ENCODE measurements at places on chromosomes 13 and 19.

- no peak for DNase-seq
Observed at GRCh38 chr13:78709028-78709427, 50.1 kb upstream of the OBI1 start.

DNA sequence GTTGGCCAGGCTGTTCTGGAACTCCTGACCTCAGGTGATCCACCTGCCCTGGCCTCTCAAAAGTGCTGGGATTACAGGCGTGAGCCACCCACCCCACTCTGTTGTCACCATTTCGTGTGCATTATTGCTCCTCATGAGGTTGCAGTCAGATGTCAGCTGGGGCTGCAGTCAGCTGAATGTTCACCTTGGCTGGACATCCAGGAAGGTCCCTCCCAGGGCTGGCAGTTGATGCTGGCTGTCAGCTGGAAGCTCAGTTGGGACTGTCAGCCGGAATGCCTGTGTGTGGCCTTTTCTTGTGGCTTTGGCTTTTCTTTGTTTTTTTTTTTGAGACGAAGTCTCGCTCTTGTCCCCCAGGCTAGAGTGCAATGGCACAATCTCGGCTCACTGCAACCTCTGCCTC, 6.6 kb downstream of the MEGF8 start:
- no peak for DNase-seq

DNA sequence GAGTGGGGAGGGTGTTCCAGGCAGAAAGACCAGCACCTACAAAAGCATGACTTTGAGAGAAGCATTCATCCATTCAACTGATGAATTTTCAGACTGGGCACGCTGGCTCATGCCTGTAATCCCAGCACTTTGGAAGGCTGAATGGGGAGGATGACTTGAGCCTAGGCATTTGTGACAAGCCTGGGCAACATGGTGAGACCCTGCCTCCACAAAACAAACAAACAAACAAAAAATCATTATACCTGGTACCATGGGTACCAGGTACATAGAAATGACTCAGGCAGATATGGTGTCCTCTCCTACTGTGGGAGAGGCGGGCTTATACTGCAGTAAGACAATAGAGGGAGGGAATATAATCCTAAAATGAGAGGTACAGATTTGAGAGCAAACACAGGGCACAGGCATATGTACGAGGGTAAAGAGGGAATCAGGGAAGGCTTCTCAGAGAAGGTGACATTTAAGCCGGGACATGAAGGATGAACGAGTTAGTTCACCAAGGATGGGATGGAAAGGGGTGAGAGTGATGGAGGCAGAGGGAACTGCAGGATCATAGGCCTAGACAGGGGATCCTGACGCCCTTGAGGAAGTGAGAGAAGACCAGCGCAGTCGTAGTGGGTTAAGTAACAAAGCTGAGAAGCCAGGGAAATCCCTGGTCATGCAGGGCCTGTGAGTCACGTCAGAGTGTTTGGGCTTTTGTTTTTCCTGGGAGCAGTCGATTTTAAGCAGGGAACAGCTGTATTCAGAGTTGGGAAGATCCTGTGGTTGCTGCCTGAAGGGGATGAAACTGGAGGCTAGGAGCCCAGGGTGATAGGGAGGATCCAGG, 2.9 kb downstream of the CYP2S1 start:
- no peak for DNase-seq

DNA sequence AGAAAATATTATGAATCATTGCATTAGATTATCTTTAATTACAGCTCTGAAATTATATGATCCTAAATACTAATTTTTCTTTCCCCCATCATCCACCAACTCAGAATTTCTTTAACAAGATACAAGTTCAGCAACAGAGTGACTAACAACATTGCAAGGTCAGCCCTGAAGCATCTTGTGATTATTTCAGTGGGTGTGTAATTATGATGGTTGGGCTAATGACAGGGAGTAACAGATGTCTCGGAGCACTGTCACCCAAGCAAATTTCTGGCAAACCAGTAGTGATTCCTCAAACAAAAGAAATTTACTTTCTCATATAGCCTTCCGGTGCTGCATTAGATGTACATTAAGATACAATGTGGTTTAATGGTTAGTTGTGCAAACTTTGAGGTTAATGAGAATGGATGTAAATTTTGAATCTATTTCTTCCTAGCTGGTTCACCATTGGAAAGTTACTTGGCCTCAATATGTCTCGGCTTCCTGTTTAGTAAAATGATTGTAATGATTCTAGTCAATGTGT, 238.9 kb downstream of the ITGBL1 start:
- DNase-seq = no peak

DNA sequence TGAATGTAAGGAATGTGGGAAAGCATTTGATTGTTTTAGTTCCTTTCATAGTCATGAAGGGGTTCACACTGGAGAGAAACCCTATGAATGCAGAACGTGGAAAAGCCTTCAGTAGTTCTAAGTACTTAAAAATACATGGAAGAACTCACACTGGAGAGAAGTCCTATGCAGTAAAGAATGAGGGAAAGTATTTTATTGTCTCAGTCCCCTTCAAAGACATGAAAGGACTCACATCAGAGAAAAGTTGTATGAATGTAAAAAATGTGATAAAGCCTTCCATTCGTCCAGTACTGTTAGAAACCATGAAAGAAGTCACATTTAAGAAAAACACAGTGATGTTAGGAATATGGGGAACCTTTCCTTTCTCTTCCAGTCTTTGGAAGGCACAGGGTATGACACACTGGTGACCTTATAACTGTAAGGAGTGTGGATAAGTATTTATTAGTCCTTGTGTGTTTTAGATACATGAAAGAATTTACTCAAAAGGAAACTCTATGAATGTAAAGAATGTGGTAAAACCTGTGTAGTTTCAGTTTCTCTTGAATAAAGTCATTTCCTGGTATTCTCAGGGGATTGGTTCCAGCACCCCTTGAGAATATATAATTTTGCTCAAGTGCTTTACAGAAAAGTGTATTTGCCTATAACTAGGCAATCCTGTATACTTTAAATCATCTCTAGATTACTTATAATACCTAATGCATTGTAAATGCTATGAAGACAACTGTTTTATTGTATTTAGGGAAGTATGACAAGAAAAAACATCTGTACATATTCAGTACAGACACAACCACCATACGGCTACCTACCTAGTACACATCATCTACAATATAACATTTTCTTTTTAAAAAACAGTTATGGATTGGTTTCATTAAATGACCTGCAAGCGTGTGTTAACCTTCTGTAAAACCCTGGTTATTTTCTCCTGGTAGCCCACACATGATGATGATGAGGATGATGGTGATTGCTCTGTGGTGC, 52.8 kb downstream of the ZNF823 start:
- no peak for DNase-seq

GRCh38 chr19:46618670-46619231, 6.1 kb downstream of the PTGIR start:
- no peak for DNase-seq

GRCh38 chr19:46068345-46069258, 27.8 kb upstream of the IGFL4 start:
- no peak for DNase-seq

DNA sequence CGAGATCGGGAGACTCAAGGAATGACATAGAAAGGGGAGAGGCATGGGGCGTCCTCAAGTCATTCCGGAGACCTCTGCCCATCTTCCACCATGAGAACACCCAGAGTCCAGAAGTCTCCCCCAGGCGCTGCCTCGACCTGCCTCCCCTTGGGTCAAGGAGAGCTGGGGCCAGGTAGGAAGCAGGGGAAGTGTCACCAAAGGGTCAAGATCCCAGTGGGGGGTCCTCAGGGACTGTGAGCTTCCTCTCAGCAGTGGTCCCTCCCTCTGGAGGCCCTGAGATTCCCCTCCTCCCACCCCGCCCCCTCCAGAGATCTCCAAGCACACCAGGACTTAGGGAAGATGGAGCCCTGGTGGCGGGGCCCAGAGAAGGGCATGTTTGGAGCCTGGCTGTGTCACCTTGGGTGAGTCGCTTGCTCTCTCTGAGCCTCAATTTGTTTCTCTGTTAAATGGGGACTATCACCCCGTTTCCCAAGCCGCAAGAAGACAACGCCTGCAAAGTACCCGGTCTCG, 919 bp downstream of the DACT3 start:
- DNase-seq = no peak

GRCh38 chr13:111398715-111399299, 78.4 kb downstream of the TEX29 start:
- DNase-seq = no peak

GRCh38 chr13:25727810-25728209, 324.0 kb downstream of the SHISA2 start:
- DNase-seq = no peak

DNA sequence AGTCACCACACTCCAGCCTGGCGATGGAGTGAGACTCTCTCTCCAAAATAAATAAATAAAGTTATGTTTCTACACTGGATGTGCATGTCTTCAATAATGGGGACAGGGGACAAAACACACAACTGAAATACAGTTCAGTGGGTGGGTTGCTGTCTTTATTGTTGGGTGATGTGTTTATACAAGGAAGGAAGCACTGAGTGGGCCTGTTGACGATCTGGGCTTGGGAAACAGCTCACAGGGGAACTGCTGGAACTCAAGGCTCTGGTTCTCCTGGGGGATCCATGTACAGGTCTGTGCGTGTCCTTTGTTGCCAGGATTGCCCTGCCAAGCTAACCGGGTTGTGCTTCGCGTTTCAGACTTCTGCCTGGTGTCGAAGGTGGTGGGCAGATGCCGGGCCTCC, 18.9 kb downstream of the SPINT2 start:
- no peak for DNase-seq

GRCh38 chr13:112721198-112722104, 31.6 kb downstream of the ATP11A start:
- DNase-seq = no peak

DNA sequence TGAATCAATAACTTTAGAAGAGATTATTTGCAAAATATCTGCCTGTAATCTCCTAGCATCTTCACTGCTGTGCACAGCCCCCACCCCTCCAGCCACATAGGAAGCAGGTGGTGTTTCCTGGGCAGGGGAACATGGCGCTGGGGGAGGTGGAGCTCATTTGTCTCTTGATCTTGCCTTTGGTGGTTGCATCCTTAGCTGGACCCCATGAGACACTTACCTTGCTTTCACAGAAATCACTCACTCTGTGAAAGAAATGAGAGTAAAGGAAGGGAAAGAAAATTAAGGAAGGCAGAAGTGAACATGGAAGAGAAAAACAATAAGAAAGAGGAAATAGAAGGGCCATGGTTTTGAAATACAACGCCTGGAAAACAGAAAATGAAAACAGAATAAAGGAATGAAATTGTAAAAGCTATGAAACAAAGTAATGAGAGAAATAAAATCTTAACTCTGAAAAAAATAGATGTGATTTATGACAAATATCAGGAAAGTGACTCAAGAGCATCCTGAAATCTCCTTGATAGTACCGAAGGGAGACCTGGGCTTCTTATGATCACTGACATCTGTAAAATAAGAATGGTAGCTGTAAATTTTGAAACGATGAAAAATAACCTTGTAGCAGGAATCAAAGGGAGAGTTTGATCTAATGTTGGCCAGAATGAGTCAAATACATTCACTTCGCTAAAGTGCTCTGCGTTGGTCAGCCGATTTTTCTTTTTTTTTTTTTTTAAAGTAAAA, 17.2 kb upstream of the RNASEH2B start:
- no peak for DNase-seq

- no peak for DNase-seq
Observed at GRCh38 chr13:27918041-27918917, 1.5 kb upstream of the PDX1 start.

DNA sequence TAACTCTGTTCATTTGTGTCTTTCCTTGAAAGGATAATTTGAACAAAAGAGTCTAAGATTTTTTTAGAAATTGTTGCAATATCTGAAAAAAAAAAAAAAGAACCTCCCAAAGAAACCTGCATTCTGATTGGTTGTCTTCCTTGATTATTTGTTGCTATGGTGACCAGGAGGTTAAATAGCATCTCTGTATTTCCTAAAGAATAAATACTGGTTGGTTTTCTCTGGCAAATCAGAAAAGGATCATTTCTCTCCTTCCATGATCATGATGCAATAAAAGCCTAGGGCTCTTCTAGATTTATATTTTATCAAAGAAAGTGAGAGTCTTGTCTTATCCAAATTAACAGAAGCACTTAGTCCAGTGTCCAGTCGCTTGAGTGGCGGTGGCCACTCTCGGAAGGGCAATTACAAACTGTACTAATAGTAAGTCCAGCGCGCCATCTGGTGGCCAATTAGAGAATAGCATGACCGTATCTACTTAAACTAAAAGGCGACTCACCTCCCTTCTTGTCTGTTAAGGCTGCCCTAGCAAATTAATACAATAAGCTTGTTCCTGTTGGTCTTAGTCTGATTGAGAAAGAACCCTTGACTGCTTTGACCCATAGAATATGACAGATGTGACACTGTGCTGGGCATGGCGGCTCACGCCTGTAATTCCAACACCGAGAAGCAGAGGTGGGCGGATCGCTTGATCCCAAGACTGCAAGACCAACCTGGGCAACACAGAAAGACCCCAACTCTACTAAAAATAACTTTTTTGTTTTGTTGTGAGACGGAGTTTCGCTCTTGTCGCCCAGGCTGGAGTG, 47.0 kb upstream of the PNMA8B start:
- DNase-seq = peak; percentile 70

GRCh38 chr13:48798180-48798579, 144.5 kb downstream of the CYSLTR2 start:
- DNase-seq = no peak

DNA sequence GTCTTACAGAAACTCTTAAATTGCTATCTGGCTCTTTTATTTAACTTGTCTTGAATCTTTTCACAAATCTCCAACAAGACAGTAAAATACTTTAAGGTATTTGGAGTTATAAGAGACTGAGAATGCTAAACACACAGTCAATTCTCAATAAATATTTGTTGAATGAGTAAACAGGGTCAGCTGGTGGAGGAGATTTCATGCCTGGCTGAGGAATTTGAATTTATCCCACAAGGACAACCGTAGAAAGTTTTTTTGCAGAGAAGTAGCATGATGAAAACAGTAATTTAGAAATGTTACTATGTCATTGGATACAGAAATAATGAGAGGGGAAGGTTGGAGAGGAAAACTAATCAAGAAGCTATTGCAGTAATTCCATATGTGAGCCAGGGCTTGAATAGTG, 1223.7 kb downstream of the PCDH17 start:
- DNase-seq = no peak

DNA sequence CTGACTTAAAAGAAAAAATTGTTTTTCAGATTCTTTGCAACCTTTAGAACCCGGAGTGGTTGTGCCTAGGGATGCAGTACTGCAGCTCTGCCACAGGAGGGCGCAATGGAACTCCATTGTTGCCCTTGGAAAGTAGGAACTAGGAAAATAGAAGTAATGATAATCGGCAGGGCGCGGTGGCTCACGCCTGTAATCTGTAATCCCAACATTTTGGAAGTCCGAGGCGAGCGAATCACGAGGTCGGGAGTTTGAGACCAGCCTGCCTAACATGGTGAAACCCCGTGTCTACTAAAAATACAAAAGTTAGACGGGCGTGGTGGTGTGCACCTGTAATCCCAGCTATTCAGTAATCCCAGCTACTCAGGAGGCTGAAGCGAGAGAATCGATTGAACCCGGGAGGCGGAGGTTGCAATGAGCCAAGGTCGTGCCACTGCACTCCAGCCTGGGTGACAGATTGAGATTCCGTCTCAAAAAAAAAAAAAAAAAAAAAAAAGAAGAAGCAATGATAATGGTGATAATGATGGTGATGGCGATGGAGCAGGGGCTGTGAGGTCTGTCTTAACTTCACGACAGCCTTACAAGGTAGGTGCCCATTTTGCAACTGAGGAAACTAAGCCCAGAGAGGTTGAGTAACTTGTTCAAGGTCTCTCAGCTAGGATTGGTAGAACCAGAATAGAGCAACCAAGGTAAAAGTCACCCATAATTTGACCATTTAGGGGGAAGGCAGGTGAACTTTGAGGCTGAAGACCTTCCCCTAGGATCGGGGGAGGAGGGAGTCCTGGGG, 5.5 kb upstream of the ADAMTS10 start:
- DNase-seq = no peak

GRCh38 chr13:29925457-29926097, 75.2 kb upstream of the UBL3 start:
- no peak for DNase-seq

GRCh38 chr19:55473225-55474012, 3.0 kb upstream of the ZNF628 start:
- DNase-seq = no peak
